ENCODE measurements at places on chromosomes 12 and 14.

DNA sequence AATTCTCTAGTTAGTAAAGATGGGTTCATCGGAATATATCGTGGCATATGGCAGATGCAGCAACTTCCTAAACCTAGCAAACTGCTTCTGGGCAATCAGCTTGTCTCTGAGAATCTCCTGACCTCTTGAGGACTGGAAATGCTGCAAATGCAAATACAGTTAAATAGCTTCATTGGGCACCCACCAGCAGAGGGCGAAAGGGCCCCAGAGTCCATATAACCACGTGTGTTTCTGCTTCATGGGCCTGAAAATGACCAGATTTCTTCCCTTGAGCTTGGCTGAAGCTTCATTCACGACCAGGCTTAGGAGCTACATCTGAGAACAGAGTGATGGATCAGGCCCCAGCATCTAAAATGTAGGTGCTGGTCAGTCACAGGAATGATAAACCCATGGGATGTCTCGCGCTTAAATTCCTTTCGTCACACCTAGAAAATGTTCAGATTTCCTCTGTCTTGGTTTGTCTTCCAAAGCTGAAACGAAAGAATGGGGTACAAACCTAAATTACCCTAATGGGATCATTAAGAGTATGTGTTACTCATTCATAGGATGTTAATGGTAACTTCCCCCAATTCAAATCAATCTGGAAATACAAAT is 1482.5 kb upstream of the TMEM132C start:
- DNase-seq: no peak

DNA sequence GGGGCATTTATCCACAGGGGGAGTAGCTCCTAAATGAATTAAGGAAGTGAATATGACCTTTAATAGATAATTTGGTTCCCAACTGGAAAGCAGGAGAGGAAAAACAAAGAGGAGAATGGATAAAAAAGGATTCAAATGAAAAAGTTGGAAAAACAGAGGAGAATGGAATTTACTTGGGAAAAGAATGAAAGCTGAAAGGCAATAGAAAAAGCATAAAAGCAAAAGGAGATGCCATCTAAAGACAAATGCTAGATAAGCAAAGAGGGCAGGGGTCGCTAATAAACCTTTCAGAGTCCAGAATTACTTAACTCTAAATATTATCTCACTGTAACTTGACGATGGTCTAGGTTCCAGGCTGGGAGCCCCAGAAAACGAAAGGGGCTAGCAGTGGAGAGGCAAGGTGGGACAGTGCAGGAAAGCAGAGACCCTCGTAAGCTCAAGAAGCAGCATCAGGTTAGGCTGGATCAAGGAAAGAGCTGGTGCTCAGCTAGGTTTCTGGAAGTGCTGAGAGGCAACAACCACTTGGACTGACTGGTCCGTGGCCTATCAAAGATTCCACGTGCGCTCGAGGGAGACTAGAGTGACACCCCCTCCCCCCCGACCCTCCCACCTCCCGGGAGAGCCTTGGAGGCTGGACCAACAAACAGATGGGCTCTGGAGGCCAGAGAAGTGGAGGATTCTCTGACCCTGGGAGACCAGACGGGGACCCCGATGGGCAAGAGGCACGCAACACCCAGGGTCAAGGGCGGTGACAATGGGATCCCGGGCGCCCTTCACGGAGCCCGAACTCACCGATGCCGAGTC is 1.2 kb downstream of the SLC2A13 start:
- no peak for DNase-seq

DNA sequence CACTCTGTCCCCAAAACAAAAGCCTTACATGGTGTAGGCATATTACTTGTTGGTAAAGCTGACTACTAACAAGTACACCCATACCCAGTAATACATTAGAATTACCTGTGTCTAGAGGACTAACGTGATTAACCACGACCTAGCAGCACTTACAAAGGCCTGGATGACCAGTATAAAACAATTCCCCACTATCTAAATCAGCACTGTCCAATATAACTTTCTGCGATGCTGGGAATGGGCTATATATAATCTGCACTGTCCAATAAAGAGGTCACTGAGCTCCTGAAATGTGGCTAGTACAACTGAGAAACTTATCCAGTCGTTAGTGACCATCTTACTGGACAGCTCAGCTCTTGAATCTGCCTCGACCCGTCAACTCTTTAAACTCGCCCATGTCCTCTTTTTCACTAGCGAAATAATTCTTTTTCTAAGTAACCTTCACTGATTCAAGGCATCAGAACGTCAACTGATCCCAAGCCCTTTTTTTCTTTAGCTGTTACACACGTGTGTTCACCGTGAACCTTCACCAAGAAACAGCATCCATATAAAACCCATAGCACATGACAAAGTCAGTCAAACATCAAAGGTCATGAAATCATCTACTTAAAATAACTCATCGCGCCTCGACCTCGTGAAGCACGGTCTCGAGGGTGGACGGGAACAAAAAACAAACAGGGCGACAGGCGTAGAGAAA is 905 bp upstream of the CIPC start:
- DNase-seq: no peak

- no peak for DNase-seq
These were observed 49.5 kb downstream of the SOCS2 start for GRCh38 chr12:93621986-93622385.

GRCh38 chr14:40292664-40293063 is 860.4 kb upstream of the FBXO33 start:
- DNase-seq: no peak

GRCh38 chr14:94691660-94692034 is 78.3 kb downstream of the GSC start:
- no peak for DNase-seq

DNA sequence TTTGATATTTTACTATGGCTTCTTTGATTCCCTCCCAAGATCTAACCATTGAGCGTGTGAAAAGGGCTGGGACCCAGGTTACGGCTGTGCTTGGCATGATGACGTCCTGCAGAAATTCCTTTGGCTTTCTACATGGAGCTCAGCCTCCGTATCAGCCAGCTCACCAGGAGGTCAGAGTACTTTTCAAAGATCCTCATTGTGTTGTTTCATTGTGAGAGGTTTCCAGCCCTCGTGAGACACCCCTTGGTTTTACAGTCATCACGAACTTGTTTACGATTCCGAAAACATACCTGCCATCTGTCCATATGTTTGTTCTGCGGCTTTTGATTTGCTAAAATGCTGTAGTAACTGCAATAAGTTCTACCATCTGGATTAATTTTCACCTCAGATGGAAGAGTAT is 453.1 kb downstream of the TMEM121 start:
- no peak for DNase-seq

DNA sequence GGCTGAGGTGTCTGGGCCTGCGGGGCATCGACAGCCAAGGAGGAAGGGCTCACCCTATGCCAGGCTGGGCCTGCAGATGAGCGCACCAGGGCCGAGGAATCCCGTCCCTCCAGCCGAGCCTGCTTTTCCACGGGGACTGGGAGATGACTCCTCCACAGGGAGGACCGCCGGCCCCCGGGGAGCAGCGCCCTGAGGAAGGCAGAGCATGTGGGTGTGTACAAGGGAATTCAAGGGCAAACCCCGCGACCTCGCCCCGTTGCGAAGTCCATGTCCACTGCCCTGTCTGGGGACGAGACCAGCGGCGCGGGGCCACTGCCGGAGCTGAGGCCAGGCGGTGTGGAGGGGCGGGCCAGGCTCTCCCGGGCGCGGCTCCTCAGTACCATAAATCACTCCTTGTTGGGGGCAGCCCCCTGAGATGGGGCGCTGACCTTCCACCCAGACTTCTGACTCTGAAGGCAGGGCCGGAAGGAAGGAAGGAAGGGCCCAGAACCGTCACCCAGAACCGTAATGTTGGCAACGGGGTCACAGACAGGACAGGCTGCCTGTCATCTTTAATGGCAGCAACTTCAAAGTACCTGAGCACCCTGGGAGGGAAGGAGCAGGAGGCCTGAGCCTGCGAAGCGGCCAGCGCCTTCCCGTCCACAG is 52.5 kb downstream of the RNF34 start:
- peak; percentile 71 for DNase-seq

DNA sequence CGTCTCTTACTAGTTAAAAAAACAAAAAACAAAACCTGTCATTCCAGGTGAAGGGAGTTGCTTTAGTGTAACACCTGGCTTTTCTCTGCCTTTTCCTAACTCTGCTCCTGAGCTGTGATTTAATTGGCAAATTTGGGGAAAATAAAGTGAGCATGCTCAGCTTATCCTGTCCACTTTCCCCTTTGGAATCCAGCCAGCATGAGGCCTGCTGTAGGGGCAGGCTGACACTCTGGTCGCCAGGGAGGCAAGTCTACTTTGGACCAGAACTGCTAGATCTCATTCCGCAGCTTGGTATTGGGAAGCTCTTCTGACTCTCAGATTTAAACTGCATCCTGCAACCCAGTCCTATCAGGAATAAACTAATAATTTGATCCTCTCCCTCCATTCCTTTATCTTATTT is 30.1 kb downstream of the CDKN1B start:
- DNase-seq: no peak

DNA sequence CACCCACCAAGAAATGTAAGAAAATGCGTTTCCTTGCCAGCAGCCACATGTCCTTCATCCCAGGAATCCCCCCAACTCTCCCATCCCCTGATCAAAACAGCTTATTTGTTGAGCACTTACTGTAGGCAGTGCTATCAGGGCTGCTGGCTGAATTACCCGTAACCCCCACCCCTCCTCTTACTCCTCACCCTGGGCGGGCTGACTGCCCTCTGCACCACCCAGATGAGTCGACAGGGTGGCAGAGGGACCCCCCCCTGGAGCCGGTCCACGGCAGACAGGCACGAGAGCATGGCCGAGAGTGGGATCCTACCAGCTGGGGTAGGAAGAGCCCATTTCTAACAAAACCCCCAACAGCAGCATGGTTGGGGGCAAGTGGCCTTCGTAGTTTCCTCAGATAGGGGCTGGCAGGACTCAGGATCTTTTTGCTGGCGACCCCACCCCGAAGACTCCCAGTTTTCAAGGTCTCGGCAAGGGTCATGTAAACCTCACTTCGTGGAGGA is 1.1 kb upstream of the RHOF start:
- peak; percentile 67 for DNase-seq

DNA sequence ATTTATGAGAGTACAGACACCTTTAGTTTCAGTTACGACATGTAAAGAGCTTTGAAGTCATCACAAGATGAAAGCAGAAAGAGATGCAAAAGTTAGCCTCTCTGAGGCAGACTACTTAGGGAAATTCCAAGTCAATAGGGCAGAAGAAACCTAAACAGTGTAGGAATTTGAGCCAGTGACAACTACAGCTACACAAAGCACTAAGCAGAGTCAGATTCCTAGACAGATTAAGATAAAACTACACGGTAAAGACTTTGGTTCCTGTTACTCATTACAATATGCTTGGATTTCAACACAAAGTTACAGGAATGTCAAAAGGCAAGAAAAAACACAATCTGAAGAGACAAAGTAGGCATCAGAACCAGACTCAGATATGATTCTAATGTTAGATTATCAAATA is 1302.3 kb downstream of the FSCB start:
- no peak for DNase-seq

- no peak for DNase-seq
These were observed 27.2 kb downstream of the ARF6 start for GRCh38 chr14:49919825-49920659.

DNA sequence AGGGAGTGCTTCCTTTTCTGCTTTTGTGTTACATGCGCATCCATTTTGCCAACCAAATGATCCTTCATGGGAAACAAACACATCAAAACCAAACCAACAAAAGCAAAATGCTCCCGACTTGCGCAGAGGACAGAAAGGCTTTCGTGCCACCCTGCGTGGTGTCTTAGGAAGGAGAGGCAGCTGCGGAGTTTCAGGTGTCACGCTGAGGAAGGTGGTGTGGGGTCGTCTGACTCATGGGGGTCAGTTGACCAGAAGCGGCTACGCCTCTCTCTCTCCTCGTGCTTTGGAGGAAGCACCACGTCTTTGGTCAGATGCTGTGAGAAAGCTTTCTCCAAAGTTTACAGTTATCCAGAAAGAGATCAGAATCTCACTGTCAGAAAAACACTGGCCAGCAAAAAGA is 7.9 kb downstream of the EMP1 start:
- DNase-seq: no peak

- DNase-seq: no peak
These were observed 36.3 kb upstream of the CFL2 start for GRCh38 chr14:34750670-34751069.

DNA sequence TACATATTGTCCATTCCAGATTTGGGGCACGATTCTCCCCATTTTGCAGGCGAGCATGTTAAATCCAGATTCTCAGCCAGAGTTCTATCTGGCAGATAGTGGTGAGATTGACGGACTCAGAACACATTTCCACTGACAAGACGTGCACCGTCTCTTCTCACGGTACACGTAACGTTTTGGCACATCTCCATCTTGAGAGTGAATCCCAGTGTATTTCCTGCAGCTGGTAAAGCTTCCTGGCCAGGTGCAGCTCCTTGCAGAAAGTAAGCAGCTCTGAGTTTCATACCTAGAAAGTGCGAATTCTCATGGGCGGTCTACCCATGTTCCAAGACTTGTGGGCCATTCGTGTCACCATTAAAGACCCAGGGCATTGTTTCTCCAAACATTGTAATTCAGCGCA is 102.6 kb downstream of the TSPAN9 start:
- no peak for DNase-seq

GRCh38 chr14:95072310-95072905 is 84.9 kb downstream of the DICER1 start:
- DNase-seq: no peak

DNA sequence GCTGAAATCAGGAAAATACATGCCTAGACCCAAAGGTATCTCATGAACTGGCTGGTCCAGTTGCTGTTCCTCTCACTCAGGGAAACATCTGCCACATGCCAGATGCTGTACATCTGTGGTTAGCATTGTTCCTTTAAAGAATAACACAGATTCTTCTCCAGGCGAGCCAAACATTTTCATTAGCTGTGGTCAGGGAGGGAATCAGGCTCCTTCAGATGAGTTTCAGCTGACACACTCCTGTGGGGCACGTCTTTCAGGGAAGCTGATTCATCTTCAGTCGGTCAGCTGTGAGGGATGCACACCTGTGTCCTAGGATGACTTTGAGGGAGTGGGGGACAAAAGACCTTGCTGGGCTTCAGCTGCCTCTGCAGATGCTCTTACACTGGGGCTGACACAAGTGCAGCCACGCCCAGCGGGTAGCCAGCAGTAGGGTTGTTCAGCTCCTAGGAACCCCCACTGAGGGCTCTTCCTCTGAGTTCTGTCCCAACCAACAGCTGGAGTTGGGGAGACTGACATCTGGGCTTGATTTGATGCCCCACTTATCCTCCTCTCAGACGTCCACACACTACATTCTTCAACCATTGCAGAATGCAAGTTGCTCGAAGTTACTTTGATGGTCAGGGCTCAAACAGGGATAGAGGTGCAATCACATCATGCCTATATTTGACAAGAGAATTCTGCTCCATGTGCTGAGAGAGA is 155.0 kb downstream of the NUAK1 start:
- DNase-seq: no peak

GRCh38 chr12:27034607-27035293 is 12.4 kb downstream of the MED21 start:
- DNase-seq: no peak

- no peak for DNase-seq
These were observed 2.0 kb upstream of the SIX1 start for GRCh38 chr14:60651086-60651795.

GRCh38 chr12:45987340-45987727 is 3.0 kb downstream of the SCAF11 start:
- DNase-seq: no peak

- DNase-seq: no peak
These were observed 185.7 kb upstream of the BTG1 start for GRCh38 chr12:92331383-92331782.

- no peak for DNase-seq
These were observed 7.8 kb downstream of the ZDHHC22 start for GRCh38 chr14:77133720-77134338.
